Astrocyte of the cerebellum (primary cell): ENCODE measurements at places on chromosomes 7 and 10.

- DNase-seq, result no peak
Measured at GRCh38 chr10:91672021-91672608, 39.2 kb upstream of the PPP1R3C start.

- no peak for DNase-seq
Measured at GRCh38 chr10:7886056-7886455, 67.8 kb downstream of the TAF3 start.

DNA sequence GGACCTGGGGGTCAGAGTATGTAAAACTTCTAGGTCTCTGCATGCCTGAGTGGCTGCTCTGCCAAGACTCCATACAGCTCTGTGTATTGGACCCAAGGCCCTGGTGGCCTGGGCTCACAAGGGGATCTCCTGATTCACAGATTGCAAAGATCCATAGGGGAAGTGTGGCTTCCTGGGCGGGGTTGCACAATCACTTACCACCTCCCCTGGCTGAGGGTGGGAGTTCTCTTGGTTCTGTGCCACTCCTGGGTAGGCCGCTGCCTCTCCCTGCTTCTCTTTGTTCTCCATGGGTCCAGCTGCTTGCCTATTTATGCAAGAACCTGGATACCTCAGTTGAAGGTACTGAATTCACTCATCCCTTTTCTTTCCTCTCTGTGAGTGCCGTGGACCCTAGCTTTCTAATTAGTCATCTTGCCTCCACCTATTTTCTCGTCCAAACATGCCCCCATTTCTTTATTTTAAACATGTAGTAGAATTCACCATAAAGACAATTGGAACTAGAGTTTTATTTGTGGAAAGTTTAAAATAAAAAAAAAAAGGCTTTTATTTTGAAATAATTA, 18.5 kb upstream of the AGR3 start:
- no peak for DNase-seq

DNA sequence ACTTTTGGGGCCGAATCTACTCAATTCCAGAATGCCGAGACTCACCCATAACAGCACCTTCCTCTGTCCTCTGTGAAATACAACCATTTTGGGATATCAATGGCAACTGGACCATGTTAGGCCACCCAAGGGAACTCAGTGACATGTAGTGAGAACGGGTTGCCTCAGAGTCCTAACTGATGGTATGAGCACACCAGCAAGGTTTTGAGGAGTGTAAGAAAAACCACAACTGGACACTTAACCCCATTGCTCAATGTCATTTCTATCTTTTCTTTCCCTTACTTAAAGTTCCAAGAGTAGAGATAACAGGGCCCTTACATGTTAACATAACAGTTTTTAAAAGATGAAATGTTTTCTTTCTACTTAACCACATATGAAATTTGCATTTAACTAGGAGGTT, 67.1 kb downstream of the TNS3 start:
- DNase-seq, result no peak

DNA sequence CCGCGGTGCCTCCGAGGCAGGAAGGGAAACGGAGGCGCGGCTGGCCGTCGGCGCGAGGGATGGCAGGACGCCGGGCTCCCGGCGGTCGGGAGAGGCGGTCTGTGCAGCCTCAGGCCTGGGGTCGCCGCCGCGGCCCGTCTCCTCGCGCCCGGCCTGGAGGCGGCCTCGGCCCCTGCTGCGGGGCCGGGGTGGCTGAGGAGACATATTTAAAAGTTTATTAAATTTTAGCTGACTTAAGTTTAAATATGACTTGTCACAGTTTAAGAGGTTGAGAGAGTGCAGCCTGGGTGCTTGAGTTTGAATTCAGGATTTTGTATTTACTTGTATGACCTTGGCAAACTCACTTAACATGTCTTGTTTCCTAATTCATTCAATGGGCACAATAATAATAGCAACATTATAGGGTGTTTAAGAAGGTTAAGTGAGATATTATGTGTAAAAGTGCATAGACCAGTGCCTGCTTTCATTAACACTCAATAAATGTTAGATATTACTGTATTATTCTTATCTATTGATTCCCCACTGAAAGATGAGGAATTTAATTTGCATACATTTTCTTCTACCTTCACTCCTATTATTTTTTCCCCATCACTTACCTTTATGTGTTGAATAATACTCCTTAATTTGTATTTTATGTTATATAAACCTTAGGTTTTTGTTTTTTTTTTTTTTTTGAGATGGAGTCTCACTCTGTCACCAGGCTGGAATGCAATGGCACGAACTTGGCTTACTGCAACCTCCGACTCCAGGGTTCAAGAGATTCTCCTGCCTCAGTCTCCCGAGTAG, 718 bp downstream of the DYNC2I1 start:
- no peak for DNase-seq

DNA sequence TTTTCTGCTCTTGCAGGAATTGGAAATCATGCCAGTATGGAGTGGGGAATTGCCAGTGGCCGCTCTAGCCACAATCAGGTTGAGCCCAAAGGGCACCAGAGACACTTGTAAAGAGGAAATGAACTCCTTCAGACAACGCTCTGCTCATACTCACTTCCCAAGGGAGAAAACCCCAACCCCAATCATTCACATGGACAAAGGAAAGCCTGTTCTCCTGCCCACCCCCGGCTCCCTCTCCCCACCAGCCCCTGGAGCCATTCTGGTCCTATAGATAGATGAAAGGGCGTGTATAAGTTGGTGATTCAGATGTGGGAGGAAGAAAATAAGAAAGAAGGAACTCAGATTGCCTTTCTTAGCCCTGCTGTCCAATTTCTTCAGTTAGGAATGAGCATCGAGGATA, 57.4 kb downstream of the GFRA1 start:
- no peak for DNase-seq

DNA sequence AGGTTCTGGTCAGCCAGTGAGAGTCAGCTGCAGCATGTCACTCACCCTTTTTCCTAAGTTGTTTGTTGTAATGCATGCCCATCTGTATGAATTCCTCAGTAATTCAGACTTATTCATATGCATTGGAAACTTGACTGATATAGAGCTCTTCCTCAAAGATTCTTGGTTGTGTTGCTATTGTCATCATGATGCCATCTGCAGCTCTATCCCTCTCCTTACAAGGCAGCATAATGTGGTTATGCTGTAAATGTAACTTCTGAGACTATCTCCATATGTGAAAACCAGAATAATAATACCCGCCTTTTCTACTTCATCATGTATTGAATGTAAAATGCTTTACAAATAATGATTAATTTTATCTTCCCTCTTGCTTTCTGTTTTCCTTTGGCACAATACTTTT, 252.6 kb upstream of the MTPN start:
- DNase-seq, result no peak

DNA sequence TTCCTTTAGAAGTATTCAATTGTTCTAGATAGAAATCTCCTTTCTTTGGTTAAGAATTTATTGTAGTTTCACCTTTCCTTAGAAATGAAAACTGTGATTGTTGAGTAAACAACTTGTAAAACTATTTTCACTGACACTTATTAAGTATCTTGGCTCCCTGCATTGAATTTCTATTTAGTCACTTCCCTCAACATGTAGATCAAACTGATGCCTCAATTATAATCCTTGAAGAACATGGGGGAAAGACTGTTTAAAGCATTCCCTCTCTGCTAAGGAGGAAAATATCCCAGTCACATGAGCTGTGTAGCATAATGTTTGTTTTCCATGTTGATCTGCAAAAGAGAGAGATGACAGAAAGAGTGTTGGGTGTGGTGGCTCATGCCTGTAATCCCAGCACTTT, 99.7 kb downstream of the PDE1C start:
- DNase-seq, result no peak

- DNase-seq, result no peak
Measured at GRCh38 chr10:76839276-76839675, 798.3 kb downstream of the KCNMA1 start.

DNA sequence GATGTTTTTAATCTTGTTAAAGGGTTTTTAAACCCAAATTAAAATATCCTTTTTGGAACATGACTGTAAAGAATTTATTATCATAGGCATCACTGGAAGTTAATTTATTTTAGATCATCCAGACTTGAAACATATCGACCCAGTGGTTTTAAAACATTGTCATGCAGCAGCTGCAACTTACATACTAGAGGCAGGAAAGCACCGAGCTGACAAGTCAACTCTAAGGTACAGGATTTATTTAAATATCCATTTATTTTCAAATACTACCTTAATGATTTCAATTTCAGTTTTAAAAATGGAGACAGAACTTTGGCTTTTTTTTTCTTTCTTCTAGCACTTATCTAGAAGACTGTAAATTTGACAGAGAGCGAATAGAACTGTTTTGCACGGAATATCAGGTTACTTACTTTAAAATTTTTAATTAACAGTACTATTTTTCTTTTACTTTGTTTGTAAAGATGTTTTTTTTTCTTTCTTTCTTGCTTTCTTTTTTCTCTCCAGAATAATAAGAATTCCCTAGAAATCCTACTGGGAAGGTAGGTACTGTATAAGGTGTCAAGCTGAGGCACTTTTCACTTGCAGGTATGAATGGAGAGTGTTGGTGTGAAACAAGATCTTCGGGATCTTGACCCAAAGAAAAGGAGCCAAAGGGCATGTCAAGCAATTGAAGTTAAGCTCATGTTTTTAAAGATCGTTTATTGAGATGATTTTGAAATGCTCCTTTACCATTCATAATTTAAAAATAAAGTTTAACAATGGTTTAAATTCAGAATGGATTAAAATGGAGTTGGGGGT, 1.8 kb downstream of the COMMD3 start:
- DNase-seq, result no peak

DNA sequence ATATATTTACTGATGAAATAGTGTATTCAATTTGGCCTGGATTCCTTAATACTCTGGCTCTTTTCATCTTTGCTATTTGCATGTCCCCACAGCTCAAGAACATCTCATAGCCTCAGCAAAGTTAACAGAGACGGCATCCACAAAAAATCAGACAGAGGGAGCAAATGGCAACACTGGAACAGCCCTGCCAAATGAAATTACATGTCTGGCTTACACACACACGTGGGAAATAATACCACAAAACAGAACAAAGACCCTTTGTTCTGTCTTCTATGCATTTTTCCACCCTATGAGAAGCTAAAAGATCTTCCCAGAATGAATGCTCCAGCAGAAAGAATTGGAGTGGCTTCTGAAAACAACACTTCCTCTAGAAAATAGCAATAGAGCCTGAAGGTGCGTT, 139.5 kb downstream of the ALOX5 start:
- no peak for DNase-seq

DNA sequence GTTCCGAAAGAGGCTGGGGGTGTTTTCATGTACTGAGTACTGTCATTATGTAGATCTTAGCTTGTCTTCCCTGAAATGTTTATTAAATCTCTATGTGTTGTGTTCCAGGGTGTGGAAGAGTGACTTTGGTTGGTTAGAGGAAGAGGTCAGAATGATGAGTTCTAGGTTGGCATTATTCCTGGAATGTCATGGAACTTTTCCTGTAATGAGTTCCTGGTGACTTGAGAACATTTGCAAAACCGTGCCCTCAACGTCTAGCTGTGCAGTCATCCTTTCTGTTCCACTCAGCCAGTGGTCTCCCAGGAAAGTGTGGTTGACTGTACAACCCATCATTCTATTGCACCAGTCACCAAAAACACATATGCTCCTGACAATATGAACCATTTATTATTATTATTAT, 129.6 kb downstream of the BICC1 start:
- no peak for DNase-seq

- DNase-seq, result no peak
Measured at GRCh38 chr10:30675791-30676718, 46.5 kb upstream of the LYZL2 start.

- DNase-seq, result no peak
Measured at GRCh38 chr10:7942316-7942715, 112.2 kb upstream of the GATA3 start.

- no peak for DNase-seq
Measured at GRCh38 chr7:55174856-55175255, 156.0 kb downstream of the EGFR start.

- DNase-seq, result no peak
Measured at GRCh38 chr7:20232848-20233247, 15.7 kb upstream of the MACC1 start.

DNA sequence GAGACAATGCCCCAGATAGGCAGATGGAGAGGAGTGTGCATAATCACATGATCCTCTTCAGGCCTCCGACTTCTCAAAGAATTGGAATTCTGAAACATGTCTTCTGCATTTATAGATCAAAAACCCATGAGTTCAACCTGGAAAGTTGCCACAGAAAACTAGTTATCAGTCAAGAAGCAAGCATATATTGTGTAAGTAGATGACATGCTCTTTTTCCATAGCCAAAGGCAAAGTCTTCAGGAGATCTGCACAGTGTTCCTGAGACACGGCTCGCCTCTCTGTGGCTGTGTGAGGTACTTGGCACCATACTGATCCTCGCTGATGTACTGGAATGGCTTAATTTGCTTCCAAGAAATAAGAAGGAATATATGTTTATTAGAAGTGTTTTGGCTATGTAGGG, 213.5 kb upstream of the MKI67 start:
- DNase-seq, result no peak

DNA sequence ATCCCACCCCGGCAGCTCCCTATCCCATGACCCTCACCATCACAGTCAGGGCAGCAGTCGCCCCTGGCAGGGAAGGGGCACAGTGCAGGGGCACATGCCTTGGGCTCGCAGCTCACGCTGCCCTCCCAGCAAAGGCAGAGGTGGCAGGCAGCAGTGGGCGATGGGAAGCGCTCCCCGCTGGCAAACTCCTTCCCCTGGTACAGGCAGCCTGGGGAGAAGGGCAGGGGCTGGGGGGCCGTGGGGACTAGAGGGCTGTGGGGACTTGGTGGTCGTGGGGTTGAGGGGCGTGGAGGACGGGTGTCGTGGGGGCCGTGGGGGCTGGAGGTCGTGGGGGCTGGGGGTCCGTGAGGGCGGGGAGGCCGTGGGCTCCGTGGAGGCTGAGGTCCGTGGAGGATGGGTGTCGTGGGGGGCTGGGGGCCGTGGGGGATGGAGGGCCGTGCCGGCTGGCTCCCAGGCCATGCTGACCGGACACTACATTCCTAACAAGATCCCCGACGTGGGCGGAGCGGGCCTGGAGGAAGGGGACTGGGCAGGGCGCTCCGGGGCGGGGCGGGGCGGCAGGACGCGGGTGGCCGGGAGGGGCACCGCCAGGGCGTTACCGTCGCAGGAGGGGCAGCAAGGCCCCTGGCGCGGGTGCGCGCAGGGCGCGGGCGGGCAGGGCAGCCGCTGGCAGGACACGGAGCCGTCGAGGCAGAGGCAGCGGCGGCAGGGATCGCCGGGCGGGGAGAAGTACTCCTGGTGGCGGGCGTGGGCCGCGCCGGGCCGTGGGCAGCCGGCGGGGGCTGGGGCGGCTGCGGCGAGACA, 20.0 kb downstream of the KCP start:
- DNase-seq, result no peak

DNA sequence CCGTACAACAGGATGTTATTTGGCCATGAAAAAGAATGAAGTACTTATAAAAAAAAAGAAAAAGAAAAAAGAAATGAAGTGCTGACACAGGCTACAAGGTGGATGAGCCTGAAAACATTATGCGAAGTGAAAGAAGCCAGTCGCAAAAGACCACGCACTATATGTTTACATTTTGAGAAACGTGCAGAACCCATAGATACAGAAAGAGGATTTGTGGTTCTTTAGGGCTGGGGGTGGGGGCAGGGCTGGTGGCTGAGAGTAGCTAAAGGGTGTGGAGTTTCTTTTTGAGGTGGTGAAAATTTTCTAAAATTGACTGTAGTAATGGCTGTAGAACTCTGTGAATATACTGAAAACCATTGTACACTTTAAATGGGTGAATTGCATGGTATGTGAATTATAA, 86.0 kb upstream of the FAM20C start:
- no peak for DNase-seq
